ENCODE measurements at places on chromosomes 4 and X.

GRCh38 chrX:34839451-34839850 lies 103.1 kb upstream of the FAM47B start:
- DNase-seq, result no peak

DNA sequence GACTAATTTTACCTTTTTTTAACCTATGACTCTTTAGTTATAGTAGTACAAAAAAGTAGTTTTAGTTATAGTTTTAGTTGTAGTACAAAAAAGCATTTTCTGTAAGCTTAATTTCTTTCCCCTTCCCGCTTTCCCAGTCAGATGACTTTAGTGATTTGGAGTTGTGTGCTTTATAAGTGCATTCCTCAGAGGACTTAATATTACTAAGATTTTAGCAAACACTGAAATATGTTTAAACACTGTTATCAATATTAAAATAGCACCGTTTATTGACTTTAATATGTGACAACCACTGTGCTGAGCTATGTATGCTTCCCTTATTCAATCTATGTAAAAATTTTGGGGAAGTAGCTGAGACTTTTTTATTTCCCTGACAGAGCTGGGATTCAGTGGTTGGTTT lies 22.8 kb downstream of the GUF1 start:
- no peak for DNase-seq

- DNase-seq, result no peak
These were observed 66.2 kb downstream of the PRDM5 start for GRCh38 chr4:120856294-120856693.

GRCh38 chrX:80511969-80512760 lies 91.9 kb downstream of the TENT5D start:
- peak; percentile 1 for DNase-seq

- peak; percentile 58 for DNase-seq
These were observed 600.6 kb downstream of the ANKRD50 start for GRCh38 chr4:124111922-124112321.

DNA sequence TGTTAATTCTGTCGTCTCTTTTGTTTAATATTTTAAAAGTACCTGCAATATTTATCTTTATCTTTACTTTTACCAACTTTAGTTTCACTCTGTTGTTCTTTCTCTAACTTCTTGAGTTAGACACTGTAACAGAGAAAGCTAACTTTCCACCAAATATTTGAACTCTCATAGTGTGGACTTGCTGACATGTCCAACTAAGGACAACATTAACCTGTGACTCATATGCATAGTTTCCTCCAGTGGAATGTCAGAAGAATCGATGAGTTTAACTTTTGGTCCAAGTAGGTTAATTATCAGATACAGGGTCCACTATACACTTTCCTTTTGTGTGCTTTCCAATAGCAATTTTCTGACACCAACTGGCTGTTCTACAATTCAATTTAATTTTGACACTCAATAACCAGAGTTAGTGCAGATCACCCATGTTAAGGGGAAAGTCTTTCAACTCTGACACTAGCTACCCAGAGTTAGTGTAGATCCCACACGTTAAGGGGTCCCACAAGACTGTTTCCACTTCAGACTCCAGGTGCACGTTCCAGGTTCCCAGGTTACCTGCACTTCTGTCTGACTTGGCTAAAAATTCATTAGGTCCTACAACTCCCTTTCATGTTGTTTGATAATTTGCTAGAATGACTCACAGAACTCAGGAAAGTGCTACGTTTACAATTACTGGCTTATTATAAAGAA lies 559.0 kb upstream of the AMOT start:
- DNase-seq, result peak; percentile 25

- DNase-seq, result no peak
These were observed 153.4 kb downstream of the FMR1NB start for GRCh38 chrX:148134578-148134977.

- DNase-seq, result peak; percentile 1
These were observed 819.6 kb upstream of the EPHA5 start for GRCh38 chr4:66489783-66490452.

- no peak for DNase-seq
These were observed 21.2 kb upstream of the GPC3 start for GRCh38 chrX:134006484-134007161.

DNA sequence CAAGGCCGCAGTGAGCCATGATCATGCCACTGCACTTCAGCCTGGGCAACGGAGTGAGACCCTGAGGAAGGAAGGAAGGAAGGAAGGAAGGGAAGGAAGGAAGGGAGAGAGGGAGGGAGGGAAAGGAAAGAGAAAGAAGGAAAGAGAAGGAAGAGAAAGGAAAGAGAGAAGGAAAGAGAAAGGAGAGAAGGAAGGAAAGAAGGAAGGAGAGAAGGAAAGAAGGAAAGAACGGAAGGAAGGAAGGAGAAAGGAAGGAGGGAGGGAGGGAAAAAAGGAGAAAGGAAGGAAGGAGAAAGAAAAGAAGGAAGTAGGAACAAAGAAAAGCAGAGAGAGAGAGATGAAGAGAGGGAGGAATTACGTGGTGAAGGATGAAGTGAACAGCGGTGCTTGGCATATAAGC lies 30.4 kb downstream of the PRPS1 start:
- no peak for DNase-seq

GRCh38 chrX:20402956-20403355 lies 136.2 kb upstream of the RPS6KA3 start:
- DNase-seq, result no peak

GRCh38 chrX:153969125-153969903 lies 2.3 kb downstream of the HCFC1 start:
- peak; percentile 7 for DNase-seq

- peak; percentile 18 for DNase-seq
These were observed 54.3 kb downstream of the LRBA start for GRCh38 chr4:150960818-150961217.

GRCh38 chr4:169986369-169986768 lies 39.8 kb downstream of the MFAP3L start:
- no peak for DNase-seq

- DNase-seq, result peak; percentile 91
These were observed 2.5 kb upstream of the HTRA3 start for GRCh38 chr4:8267077-8267476.

GRCh38 chrX:127177966-127178365 lies 358.4 kb downstream of the PRR32 start:
- no peak for DNase-seq

GRCh38 chr4:165415910-165416309 lies 37.1 kb downstream of the CPE start:
- no peak for DNase-seq

- no peak for DNase-seq
These were observed 737 bp downstream of the NELFA start for GRCh38 chr4:2007804-2008670.

DNA sequence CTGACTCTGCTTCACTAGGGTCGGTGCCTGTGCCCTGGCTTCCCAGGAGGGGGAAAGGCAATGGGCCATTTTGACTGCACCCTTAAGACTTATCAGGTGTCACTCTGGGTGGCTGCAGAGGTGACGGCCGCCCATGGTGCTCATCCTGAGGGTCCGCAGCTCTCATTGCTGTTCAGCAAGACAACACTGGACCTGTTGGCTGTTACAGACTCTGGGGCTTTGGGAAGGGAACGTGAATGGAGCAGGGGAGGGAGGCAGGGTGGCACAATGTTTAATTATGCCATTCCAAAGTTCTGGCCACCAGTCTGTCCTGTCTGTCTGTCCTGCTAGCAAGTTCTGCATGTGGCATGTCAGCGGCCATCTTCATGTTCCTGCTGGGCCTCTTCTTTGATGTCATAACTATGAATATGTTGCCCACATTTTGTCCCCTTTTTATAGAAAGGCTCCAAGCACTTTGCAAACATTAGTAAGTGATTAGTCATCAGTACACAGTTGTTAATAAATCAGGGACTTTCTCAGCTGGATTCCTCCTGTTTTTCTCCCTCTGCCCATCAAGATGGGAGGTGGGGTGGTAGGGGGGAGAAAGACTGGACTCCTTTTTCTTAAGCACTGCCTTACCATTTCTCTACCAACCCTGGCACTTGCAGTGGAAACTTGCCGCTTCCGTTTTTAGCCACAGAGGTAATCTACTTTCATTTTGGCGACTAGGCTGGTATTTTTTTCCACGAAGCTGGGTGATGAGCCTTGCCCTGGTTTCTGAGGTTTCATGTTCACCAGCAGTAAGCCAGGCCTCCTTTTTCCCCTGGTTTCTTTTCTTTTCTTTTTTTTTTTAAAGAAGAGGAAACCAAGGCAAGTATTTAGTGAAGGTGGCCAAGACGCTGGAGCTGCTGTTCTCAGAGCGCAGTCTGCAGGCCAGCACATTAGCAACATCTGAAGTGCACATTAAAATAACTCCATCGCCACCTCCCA lies 88.6 kb upstream of the TRIM2 start:
- peak; percentile 67 for DNase-seq

GRCh38 chrX:68332201-68332731 lies 101.0 kb downstream of the OPHN1 start:
- DNase-seq, result peak; percentile 13

- DNase-seq, result no peak
These were observed 700.6 kb downstream of the TECRL start for GRCh38 chr4:63708661-63709060.

- DNase-seq, result peak; percentile 92
These were observed at the start of gene EXOSC9 for GRCh38 chr4:121800961-121801714. EXOSC9 (plus strand) TSS chr4:121801323; CDS start chr4:121801425, 102 bp downstream.

GRCh38 chr4:54498661-54499111 lies 159.1 kb upstream of the KIT start:
- DNase-seq, result peak; percentile 50

DNA sequence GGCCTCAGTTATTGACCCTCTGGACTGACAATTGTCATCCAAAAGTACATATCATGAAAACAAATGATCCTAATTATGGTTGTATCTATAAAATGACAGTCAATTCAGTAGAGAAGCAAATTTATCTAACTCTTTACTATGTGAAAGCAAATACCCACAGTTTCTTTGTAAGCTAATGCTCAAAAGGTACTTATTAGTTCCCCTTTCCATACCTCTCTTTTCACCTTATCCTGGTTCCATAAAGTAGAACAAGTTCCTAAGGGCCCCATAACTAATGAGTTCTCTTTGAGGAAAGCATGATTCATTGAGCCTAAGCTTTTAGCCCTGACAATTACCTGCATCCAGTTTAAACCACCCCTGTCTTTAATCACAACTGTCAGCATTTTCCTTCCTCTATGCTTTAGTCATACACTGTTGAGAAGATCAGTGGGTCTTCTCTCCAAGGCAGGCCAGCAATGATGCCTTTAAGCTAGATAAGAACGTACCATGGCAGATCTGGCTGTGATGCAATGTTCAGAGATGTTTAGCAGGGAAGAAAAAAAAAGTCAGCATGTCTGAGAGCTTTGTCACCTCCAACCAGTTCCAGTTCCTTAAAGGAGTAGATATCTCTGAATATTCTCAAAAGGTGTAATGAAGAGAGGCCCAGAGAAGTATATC lies 179.7 kb upstream of the RASGEF1B start:
- DNase-seq, result no peak

GRCh38 chrX:46325312-46325877 lies 219.8 kb downstream of the ZNF674 start:
- DNase-seq, result peak; percentile 47

GRCh38 chr4:90495211-90495610 lies 368.0 kb downstream of the CCSER1 start:
- no peak for DNase-seq

DNA sequence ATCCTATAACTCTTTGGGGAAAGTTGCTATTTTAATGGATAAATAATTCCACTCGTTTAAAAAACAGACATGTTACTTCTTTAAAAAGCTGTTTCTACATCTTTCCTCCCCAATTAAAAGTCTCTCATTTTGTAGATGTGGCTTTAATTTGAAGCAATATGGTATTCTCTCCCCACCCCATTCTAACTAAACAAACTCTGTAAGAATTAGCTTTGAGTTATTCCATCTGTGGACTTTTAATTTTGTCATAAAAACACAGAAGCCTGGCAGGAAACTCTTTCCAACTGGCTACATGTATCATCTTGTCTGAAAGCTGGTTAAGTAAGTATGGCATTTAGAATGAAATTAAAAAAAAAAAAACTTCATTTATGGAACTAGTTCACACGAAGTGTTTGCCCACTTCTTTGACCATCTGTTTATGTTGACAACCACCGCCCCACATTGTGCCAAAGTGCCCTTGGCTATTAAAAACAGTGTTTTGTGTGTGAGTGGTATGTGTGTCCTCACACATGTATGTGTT lies 140.3 kb downstream of the NAA11 start:
- no peak for DNase-seq

DNA sequence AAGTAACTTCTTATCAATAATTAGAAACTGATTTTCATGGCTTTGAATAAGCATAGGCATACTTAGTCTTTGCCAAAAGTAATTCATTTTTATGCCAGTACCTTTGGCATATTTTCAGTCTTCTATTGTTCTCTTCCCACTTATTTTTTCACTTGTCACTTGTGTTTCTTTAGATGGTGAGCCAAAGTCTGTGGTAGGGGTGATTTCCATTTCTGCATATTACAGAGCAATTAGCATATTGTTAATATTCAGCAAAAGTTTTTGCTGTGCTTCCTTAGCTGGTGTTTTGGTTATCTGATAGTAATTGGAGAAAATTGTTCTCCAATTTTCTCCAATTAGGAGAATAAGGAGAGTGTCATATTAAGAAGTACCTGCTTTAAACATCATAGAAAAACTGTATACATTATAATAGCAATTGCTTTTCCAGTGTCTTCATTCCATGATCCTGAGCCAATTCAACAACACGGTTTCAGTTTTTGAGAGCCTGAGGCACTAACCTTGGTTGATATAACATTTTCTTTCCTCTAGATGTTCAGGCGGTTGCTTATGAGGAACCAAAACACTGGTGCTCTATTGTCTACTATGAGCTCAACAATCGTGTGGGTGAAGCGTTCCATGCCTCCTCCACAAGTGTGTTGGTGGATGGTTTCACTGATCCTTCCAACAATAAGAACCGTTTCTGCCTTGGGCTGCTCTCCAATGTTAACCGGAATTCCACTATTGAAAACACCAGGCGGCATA lies 64.7 kb downstream of the SMAD1 start:
- no peak for DNase-seq

DNA sequence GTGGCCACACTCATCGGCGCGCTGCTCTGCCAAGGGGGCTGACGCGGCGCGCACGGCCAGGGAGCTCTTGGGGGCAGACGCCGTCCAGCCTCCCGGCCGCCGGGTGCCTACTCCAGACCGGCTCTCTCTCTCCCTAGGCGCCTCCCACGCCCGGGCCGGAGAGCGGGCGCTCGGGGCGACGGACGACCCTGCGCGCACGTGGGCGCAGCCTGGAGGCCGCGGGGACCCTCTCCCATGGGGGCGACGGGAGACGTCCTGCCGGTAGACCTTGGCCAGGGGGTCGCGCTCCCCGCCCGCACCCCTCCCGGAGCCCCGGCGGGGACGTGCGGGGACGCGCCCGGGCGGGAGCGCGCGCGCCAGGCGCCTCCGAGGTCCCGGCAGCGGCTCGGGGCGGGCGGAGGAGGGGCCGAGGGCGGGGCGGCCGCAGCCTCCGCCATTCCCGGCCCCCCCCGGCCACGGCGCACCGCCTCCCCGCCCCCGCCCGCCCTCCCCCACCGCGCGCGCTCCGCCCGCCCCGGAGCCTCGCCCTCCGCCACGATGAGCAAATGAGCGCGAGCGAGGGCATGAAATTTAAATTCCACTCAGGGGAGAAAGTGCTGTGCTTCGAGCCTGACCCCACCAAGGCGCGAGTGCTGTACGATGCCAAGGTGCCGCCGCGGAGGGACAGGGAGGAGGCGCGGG lies at the start of gene MSL3:
TSS of gene MSL3 (plus strand) at position 519 of the 681 bp plus-strand sequence. CDS start at position 546, 27 bp downstream.
- peak; percentile 93 for DNase-seq

GRCh38 chr4:42816189-42816879 lies 76.2 kb upstream of the GRXCR1 start:
- no peak for DNase-seq

GRCh38 chr4:46839128-46839527 lies 69.9 kb downstream of the COX7B2 start:
- DNase-seq, result no peak

GRCh38 chr4:132097041-132097440 lies 1052.1 kb upstream of the PCDH10 start:
- no peak for DNase-seq

GRCh38 chr4:140137671-140138070 lies 16.3 kb downstream of the MAML3 start:
- peak; percentile 13 for DNase-seq

GRCh38 chr4:2142630-2143427 lies 83.7 kb downstream of the NAT8L start:
- no peak for DNase-seq

All from GM03348 (cell line).